Naive thymus-derived CD8-positive, alpha-beta T cell (primary cell): ENCODE measurements at places on chromosomes 12 and 14.

DNA sequence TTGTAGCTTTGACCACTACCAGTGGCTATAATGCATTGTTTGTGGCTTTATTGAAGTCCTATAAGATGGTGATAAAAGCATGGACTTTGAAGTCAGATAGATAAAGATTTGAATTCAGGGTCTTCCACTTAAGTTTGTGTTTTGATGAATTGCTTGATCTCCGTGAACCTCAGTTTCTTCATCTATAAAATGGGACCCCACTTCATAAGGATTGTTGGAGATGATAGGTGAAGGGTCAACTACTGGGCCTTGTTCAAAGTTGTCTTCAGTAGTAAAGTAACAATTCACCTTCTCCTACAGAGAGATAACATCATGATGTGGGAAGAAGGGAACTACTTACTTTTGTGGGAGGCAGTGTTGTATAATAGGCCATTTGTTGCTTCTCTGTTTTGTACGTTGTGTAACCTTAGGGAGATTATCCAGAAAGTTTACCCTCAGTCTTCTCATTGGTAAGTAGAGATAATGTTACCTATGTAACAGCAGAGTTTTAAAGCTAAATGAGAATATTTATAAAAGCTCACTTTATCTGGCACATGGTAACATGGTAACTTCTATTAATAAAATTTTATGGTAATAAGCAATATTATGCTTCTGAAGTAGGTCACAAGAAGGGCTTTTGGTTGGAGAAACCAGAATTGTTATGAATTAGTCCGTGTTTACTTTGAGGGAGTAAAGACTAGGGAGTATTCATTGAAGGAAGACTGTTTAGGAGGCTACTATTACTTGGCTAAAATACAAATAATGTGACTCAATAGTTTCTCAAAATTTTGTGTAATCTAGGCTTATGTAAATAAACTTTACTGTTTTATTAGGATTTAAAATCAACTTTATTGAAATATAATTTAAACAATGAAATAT is 15.1 kb downstream of the ADIPOR2 start:
- DNase-seq, result no peak

DNA sequence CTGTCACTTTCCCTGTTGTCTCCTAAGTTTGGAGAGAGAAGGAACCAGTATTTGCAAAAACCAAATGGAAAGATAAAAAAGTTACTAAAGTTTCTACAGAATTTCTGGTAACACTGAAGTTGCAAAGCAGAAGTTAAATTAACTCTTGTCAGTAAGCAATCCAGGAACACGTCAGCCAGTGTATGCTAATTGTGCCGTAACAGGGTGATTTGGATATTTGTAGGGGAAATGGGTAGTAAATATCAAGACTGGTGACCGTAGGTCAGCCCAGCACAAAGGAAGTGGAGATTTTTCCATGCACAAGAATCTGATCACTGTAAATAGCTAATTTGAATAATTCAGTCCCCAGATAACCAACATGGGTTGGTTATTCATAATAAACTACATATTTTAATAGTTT is 2.3 kb downstream of the CDKN1B start:
- no peak for DNase-seq

- no peak for DNase-seq
These were observed 45.1 kb upstream of the VRK1 start for GRCh38 chr14:96752125-96752524.

GRCh38 chr14:63406333-63406732 is 87.6 kb upstream of the GPHB5 start:
- DNase-seq, result no peak

DNA sequence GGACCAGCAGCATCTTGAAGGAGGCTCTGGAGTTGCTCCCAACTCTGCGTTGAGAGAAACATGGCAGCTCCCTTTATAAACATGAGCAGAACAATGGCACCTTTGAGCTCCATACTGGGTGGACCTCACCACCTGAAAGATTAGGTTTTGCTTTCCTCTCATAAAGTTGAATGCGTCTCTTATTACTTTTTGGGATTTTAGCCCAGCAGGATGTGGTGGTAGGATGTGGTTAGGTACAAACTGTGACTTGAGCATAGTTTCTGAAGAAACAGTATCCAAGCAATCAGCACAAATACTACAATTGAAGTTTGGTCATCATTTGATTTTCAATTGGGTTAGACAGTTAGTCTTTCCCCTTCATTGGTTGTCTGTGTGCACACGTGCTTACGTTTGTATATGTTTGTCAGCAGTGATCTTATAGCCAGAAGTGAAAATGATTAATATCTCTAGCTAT is at the start of gene PRR4:
Gene PRR4 (minus strand): TSS at position 51 of the 454 bp plus-strand sequence. CDS start 38 bp downstream, at position 13.
- DNase-seq, result no peak

GRCh38 chr12:116135209-116135930 is 142.1 kb downstream of the MED13L start:
- no peak for DNase-seq

DNA sequence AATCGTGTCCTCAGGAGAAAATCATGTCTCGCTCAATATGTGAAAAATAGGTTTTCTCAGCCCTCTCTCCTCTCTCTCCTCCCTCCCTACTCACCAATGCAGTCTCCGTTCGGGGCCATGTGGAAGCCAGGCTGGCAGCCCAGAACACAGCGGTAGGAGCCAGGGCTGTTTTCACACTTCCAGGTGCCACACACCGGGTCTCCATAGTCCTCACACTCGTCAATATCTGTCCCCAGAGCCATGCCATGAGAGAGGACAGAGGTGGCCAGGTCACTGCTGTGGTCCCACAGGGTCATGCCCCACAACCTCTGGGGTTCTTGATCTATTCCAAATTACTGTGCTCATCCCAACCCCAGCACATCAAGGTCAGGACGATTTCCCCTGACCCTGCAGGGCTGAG is 13.5 kb downstream of the ISCA2 start:
- no peak for DNase-seq

GRCh38 chr14:90900476-90901083 is 84.3 kb upstream of the TTC7B start:
- DNase-seq, result no peak

GRCh38 chr12:87807086-87807485 is 222.1 kb downstream of the C12orf50 start:
- no peak for DNase-seq

- peak; percentile 44 for DNase-seq
These were observed 5.5 kb upstream of the CELA1 start for GRCh38 chr12:51351913-51352532.

- DNase-seq, result no peak
These were observed 77.3 kb downstream of the IRF2BPL start for GRCh38 chr14:76951166-76951565.

- DNase-seq, result no peak
These were observed 337.5 kb downstream of the CCDC91 start for GRCh38 chr12:28527631-28528249.

- DNase-seq, result no peak
These were observed 45.3 kb downstream of the FBXO34 start for GRCh38 chr14:55316564-55316963.

- DNase-seq, result no peak
These were observed 25.4 kb upstream of the ALDH2 start for GRCh38 chr12:111741235-111741812.

DNA sequence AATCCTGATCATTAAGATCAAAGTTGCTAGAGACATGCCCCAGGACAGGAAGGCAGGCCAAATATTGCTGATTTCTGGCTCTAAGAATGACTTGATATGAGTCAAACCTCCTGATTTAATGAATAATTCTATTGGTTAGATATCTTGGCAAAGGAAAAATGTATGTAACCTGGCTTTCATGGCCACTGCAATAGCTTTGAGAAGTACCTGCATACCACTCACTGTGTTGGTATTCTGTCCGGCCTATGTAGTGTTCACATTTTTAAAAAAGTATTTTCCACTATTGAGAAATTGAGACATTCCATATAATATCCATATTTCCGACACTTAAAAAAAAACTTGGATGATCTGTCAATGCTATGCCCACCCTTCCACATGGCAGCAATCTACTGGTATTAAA is 283.1 kb upstream of the SOX5 start:
- DNase-seq, result no peak

DNA sequence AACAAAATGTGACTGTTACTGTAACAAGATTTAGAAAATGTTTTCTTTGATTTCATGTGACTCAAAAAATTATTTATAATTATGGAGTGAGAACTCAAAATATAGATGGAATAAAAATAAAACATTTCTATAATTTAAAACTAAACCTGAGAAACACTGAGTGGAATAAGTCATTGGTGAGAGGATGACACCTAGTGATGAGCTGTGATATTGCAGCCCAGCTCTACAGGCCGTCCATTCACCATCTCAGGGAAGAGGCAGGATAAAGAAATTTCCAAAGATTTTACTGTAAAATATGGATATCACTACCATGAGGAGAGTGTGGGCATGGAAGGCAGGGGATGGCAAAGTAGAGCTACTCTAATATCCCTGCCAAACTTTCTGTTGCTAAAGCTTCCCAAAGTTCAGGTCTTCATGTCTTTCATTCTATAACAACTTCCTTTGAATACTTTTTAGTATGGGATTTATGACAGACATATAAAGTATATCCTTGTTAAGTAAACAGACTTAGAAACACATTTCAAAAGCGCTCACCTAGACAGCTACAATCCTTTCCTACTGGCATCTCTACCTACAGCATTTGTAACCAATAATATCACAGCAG is 308.0 kb downstream of the ITPR2 start:
- no peak for DNase-seq

- DNase-seq, result no peak
These were observed 8.8 kb upstream of the ZNF268 start for GRCh38 chr12:133172491-133172890.

DNA sequence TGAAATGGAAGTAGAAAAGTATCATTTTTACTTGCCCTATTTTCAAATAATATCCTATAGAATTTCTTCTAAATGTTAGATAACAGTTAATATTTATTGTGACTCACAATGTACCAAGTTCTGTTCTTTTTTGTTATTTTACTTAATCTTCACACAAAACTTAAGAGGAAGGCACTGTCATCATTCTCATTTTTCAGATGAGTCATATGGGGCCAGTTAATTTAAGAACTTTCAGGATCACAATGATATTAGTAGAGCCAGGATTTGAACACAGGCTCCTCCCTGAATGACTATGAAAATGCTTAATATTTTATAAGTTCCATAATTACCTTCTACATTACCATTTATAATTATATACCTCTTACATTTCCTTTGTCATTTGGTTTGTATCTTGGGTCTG is 10.4 kb upstream of the TMEM260 start:
- no peak for DNase-seq

DNA sequence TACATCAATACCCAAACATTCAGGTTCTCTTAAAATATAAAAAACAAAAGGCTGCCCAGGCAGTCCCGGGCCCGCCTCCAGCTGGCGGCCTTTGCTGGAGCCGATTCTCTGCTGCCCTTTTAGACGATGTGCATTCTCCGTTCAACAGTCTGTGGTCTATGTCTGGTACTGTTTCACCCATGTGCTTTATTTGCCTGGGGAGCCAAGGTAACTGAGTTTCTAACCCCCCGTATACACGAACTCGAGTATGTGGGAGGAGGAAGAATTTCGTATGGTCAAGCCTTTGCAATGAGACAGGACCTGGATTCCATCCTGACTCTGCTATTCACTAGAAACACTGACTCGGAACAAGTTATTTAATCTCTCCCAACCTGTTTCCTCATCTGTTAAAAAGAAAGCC is 54.1 kb upstream of the GPR68 start:
- DNase-seq, result no peak

DNA sequence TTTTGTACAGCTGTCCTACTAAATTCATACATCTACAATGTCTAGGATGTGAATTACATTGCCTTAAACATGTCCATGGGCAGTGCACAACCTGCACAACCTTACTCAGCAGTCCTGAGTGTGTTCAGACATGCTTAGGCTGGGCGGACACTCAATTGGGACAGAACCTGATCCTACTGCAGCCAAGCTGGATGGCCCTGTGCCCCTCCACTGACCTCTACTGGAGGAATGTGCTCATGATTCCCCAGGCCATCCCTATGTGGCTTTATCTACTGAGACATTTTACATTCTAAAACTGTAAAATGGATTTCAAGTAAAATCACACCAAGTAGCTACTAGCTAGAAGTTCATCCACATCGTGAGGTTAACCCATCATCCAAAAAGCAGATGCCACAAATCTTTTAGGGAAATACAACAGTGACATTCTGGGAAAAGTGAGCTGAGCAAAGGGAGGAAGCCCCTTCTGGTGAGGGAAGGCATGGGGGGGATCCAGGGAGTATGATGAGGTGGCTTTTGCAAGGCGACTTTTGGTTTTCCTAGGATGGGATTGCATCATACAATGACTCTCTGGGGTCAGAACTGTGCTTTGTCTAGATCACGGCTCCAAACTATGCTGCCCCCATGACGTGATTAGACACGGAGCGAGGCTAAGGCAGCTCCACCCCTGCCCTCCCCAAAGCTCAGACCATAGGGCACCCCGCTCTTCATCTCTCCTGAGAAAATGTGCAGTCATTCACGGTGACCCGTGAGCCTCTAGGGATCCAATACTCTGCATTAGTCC is 911.7 kb upstream of the TMEM132C start:
- DNase-seq, result no peak

- DNase-seq, result peak; percentile 24
These were observed 472 bp downstream of the MBD6 start for GRCh38 chr12:57522887-57523705.

GRCh38 chr14:91377700-91378652 is 39.6 kb downstream of the CCDC88C start:
- DNase-seq, result no peak
